ENCODE measurements at places on chromosomes 5 and 9. TPM values are rescaled to one million over a fixed set of nuclear protein-coding genes. Genes with fewer than 3 reads are reported as not detected.

GRCh38 chr5:42593591-42593990 is 163.0 kb upstream of the CCDC152 start:
- DNase-seq, result no peak
- H3K4me3 ChIP-seq, result no peak overlapping the region
- no peaks in the 10 kb centered on the region for H3K36me3 ChIP-seq

DNA sequence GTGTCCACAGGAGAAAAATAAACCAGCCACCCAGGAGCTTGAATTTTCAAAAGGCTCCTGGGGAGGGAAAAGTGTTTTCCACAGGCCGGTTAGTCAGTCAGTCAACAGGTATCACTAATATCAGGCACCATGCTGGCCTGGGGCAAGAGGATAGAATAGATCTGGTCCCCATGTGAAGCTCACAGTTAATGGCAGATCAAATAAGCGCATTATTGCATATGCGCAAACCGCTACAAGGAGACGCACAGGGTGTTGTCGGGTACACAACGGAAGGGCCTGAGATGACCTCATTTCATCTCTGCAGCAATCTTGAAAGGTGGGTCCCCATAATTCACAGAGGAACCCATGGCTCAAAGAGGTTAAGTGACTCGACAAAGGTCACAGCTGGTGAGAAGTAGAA is 260.7 kb downstream of the CRB2 start:
- no peak for DNase-seq
- H3K27ac ChIP-seq, result no peak overlapping the region
- no peak overlapping the region for H3K4me3 ChIP-seq
- H3K4me1 ChIP-seq, result no peaks in the 10 kb centered on the region

DNA sequence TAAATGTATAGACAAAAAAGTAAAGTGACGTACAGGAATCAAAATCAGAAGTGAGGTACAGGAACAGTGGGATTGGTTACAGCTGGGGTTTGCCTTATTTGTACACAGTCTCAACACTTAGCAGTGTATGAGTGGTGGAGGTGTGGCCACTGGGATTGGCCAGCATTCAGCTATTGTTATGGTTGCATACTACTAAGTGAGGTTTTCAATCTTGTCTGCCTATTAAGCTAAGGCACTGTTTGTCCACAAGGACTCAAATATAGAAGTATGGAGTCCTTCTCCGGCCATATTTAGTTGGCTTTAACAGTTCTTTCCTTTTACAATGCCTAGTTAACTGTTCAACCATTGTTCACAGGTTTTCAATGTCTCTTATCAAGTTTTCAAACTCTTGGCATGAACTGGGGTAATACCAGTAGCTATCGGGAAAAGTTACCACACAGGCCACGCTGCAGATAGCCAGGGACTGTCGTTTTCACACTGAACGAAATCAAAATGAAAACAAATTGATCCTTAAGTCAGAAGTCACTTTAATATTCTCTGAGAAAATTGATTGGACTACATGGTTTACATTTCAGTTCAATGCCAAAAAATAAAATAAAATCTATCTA is 176.0 kb upstream of the FREM1 start:
- H3K36me3 ChIP-seq, result no peaks in the 10 kb centered on the region
- no peak overlapping the region for H3K27ac ChIP-seq
- no peak overlapping the region for H3K4me3 ChIP-seq
- no peaks in the 10 kb centered on the region for H3K27me3 ChIP-seq

- no peak for DNase-seq
- H3K27me3 ChIP-seq, result no peaks in the 10 kb centered on the region
- H3K27ac ChIP-seq, result no peak overlapping the region
- no peaks in the 10 kb centered on the region for H3K4me1 ChIP-seq
Measured at GRCh38 chr5:2224689-2225088, 342.0 kb upstream of the IRX4 start.

DNA sequence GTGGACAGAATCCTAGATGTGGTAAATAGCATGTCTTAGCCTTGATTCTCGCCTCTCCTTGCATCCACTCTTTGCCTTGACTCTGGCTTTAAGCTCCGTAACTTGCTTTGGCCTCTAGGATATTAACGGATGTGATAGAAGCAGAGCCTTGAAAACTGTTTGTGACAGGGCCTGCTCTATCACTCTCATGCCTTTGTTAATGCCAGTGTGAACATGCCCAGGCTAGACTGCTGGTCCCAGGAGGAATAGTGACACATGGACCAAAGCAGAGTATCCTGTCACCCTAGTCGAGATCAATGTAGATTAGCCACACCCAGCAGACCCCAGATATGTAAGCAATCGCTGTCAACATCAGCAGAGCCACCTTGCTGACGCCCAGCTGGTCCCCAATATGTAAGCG is 109.9 kb upstream of the C9orf72 start:
- no peak overlapping the region for H3K27ac ChIP-seq
- no peaks in the 10 kb centered on the region for H3K36me3 ChIP-seq
- H3K4me1 ChIP-seq, result no peaks in the 10 kb centered on the region
- no peak overlapping the region for H3K4me3 ChIP-seq
- DNase-seq, result no peak
- H3K27me3 ChIP-seq, result no peaks in the 10 kb centered on the region

GRCh38 chr9:90961375-90961774 is 159.8 kb downstream of the SYK start:
- no peak for DNase-seq
- H3K4me1 ChIP-seq, result peaks cover 6% of the 10 kb centered on the region
- H3K36me3 ChIP-seq, result no peaks in the 10 kb centered on the region
- H3K27ac ChIP-seq, result peak overlapping the region; percentile 27
- no peak overlapping the region for H3K4me3 ChIP-seq

GRCh38 chr5:150862070-150862469 is 15.7 kb downstream of the IRGM start:
- no peak overlapping the region for H3K4me3 ChIP-seq
- no peaks in the 10 kb centered on the region for H3K36me3 ChIP-seq

DNA sequence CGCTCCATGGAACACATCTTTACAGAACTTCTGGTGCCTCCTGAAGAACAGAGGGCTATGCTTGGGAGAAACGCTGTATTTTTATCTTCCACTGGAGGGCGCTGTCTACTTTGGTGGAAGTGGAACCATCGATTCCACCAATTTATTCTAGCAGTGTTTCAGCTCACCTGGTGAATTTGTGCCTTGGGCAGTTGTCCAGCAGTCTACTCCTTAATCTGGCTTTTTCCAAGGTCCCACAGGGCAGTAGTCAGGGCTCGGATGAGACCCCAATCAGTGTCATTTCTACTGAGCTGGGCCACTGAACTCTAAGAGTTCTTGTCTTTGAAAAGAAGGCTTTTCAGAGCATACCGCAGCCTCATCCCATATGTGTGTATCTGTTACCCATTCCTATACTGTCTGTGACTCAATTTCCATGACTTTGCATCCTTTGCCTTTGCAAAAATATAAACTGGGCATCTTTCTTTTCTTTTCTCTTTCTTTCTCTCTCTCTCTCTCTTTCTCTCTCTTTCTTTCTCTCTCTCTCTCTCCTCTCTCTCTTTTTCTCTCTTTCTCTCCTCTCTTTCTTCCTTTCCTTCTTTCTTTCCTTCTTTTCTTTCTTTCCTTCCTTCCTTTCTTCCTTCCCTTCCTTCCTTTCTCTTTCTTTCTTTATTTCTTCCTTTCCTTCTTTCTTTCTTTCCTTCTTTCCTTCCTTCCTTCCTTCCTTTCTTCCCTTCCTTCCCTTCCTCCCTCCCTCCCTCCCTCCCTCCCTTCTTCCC is 138.4 kb upstream of the ZNF618 start:
- H3K27me3 ChIP-seq, result no peaks in the 10 kb centered on the region
- no peaks in the 10 kb centered on the region for H3K36me3 ChIP-seq
- H3K4me3 ChIP-seq, result no peak overlapping the region

DNA sequence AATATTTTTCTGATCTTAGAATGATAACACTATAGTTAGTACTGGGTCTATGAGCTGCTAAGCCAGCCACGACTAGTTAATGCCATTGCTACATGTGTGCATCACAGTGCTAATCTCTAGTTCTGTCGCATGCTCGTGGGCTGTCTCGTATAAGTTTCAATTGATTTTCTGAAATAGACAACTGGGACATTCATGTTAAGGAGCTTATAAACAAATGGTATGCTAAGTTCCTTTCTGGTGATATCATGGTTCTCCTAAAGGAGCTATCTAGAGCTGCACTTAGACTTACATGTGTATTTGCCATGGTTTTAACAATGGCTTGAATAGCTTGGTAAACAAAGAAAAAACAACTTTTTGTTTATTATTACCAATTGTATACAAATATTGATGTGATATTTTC is 46.2 kb downstream of the F2RL2 start:
- no peaks in the 10 kb centered on the region for H3K36me3 ChIP-seq
- H3K4me3 ChIP-seq, result no peak overlapping the region
- no peak overlapping the region for H3K27ac ChIP-seq
- H3K27me3 ChIP-seq, result no peaks in the 10 kb centered on the region
- no peak for DNase-seq

- no peaks in the 10 kb centered on the region for H3K4me1 ChIP-seq
- no peaks in the 10 kb centered on the region for H3K27me3 ChIP-seq
- H3K4me3 ChIP-seq, result peak overlapping the region; percentile 60
- DNase-seq, result no peak
- no peaks in the 10 kb centered on the region for H3K36me3 ChIP-seq
- H3K27ac ChIP-seq, result peak overlapping the region; percentile 90
Measured at GRCh38 chr5:84383296-84383815, 1.3 kb downstream of the EDIL3 start.

DNA sequence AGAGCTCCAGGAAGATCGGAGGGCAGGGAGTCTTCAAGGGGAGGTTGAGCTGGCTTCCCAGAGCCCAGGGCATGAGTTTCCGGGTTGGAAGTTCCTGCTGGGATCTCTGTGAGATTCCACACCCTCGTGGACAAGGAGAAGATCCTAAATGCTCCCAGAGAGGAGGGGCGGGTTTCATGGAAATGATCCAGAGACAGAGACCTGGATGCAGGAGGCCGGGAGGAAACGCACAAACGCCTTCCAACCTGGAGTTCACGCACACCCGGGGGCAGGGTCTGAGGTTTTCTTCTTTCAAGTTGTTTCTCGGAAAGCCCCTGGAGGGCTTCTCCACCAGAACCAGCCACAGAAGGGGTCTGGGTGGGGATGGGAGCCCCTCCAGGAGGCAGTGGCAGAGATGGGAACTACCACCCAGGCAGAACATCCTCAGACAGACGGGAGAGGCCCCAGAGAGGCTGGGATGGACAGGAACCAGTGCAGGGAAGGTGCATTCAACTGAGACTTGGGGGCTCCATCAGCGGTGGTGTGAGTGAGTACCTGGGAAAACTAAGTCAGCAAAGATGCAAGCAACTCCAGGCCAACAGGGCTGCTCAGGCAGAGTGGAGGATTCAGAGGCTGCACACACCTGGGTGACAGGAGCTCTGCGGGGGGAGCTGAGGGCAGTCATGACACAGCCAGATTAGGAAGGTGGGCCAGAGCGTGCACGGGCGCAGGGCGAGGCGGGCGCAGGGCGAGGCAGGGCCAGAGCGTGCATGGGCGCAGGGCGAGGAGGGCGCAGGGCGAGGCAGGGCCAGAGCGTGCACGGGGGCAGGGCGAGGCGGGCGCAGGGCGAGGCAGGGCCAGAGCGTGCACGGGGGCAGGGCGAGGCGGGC is 52.1 kb upstream of the EXOC3 start:
- H3K36me3 ChIP-seq, result no peaks in the 10 kb centered on the region
- no peaks in the 10 kb centered on the region for H3K4me1 ChIP-seq

- DNase-seq, result no peak
- H3K27me3 ChIP-seq, result no peaks in the 10 kb centered on the region
- H3K27ac ChIP-seq, result no peak overlapping the region
- H3K4me1 ChIP-seq, result no peaks in the 10 kb centered on the region
- H3K36me3 ChIP-seq, result no peaks in the 10 kb centered on the region
Measured at GRCh38 chr5:97554977-97555643, 372.1 kb upstream of the RIOK2 start.

GRCh38 chr9:70574151-70574837 is 159.8 kb upstream of the KLF9 start:
- DNase-seq, result peak; percentile 87
- H3K36me3 ChIP-seq, result no peaks in the 10 kb centered on the region
- peaks cover 11% of the 10 kb centered on the region for H3K4me1 ChIP-seq
- H3K4me3 ChIP-seq, result no peak overlapping the region
- peak overlapping the region; percentile 68 for H3K27ac ChIP-seq
- no peaks in the 10 kb centered on the region for H3K27me3 ChIP-seq

GRCh38 chr5:95986001-95986400 is 24.4 kb upstream of the ELL2 start:
- H3K27me3 ChIP-seq, result no peaks in the 10 kb centered on the region
- H3K27ac ChIP-seq, result peak overlapping the region; percentile 68
- H3K4me3 ChIP-seq, result no peak overlapping the region
- DNase-seq, result no peak
- peaks cover 5% of the 10 kb centered on the region for H3K4me1 ChIP-seq

GRCh38 chr5:175728316-175728715 is 70.4 kb downstream of the HRH2 start:
- no peaks in the 10 kb centered on the region for H3K27me3 ChIP-seq
- DNase-seq, result no peak
- H3K36me3 ChIP-seq, result no peaks in the 10 kb centered on the region
- H3K4me3 ChIP-seq, result no peak overlapping the region
- H3K4me1 ChIP-seq, result no peaks in the 10 kb centered on the region

DNA sequence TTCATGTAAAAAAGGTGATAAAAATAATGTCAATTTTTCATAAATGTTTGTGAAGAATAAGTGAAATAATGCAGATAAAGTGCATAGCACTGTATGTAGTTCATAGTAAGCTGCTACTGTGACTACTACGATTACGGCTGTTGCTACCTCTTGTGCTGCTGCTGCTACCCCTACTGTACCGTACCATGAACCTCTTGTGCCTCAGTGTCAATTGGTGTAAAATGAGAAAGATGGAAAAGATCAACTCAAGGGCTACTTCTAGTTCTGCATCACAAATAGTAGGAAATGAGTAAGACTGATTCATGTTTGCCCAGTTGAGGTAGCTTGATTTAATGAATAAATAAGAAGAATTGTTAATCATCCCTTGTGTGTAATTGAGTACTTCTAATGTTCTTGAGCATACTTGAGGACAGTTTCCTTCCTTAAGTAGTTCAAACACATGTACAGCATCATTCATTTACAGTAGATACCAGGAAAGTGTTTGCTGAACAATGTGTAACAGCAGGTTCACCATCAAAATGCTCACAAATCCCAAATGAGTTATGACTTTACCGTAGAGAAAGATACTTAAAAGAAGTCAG is 200.0 kb upstream of the ATP10B start:
- no peaks in the 10 kb centered on the region for H3K27me3 ChIP-seq
- no peak overlapping the region for H3K27ac ChIP-seq
- H3K36me3 ChIP-seq, result no peaks in the 10 kb centered on the region

DNA sequence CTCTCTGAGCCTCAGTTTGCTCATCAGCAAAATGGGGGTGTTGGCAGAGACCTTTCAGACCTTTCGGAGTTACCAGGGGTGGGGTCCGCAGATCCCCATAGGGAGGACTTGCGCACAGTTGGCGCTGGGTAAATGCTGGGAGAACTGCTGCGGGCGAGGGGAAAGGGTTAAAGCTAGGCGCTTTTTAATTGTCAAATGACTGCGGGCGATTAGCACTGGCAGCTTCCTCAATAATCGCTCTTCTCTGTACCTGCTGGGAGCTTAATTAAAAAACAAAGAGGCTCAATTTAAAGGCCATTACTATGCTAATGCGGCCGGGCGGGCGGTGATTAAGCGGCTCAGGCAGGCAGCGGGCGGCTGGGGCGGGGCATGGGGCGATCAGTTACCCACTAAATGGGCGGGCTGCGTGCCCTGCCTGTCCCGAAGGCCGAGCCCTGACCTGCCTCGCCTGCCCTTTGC is 63.0 kb downstream of the LMX1B start:
- H3K36me3 ChIP-seq, result no peaks in the 10 kb centered on the region
- no peak overlapping the region for H3K27ac ChIP-seq
- H3K4me3 ChIP-seq, result no peak overlapping the region
- no peaks in the 10 kb centered on the region for H3K4me1 ChIP-seq
- DNase-seq, result no peak

PTGES gene
- 8.9 TPM for total RNA-seq

CER1 gene
- total RNA-seq, result not detected

KIF24 gene
- 0.21 TPM for total RNA-seq

SLCO6A1 gene
- total RNA-seq, result not detected

NXNL2 gene
- not detected for total RNA-seq

INSL4 gene
- total RNA-seq, result not detected

SUSD1 gene
- 13.0 TPM for total RNA-seq

IL31RA gene
- total RNA-seq, result not detected
